ENCODE measurements at places on chromosomes 4 and X.

DNA sequence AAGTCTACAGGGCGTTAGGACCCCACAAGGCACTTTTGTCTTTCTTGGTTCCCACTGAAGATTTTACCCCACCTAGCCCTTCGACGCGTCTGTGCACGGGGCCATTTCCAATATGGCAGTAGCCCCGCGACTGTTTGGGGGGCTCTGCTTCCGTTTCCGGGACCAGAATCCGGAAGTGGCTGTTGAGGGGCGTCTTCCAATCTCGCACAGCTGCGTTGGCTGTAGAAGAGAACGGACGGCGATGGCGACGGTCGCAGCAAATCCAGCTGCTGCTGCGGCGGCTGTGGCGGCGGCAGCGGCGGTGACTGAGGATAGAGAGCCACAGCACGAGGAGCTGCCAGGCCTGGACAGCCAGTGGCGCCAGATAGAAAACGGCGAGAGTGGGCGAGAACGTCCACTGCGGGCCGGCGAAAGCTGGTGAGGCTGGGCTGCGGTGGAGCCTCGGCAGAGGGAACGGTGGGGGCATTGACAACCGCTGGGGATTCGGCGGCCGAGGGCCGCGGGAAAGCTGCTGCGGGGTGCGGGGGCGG, at the start of gene USP11:
Gene USP11, plus strand, starts transcription at position 207 of the 530 bp plus-strand sequence. Its CDS starts 35 bp downstream, at position 242.
- DNase-seq = peak; percentile 63

GRCh38 chr4:15344041-15344440, 83.8 kb upstream of the C1QTNF7 start:
- DNase-seq = peak; percentile 35

GRCh38 chr4:8599657-8600056, 7.1 kb downstream of the CPZ start:
- DNase-seq = peak; percentile 93

- DNase-seq = no peak
Observed at GRCh38 chrX:109918753-109919152, 84.2 kb upstream of the TMEM164 start.

DNA sequence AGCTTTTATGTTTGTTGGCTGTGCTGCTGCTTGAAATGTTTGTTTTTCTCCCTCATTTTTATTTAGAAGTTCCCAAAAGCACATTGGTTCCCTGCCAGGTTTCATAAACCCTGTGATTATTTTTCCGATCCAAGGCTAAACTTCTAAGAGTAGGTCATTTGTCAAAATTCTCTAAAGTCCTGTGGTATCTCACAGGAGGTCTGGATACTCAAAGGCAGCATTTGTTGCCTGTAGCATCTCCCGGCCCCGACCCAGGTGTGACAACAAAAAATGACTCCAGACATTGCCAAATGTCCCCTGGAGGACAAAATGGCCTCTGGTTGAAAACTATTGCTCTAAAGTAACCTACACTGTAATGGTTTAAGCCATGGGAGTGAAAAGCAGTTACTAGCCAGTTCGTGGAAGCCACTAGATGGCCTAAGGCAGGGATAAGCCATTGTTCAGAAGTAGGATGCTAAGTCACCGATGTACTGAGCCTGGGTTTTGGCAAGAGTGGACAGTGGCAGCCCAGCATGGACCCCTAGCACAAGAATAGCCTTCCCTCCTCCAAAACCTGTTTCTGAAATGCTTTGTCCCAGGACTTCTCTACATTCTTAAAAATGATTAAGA, 256.1 kb downstream of the THOC2 start:
- DNase-seq = no peak

- DNase-seq = no peak
Observed at GRCh38 chrX:51851507-51852085, 41.8 kb upstream of the MAGED1 start.

DNA sequence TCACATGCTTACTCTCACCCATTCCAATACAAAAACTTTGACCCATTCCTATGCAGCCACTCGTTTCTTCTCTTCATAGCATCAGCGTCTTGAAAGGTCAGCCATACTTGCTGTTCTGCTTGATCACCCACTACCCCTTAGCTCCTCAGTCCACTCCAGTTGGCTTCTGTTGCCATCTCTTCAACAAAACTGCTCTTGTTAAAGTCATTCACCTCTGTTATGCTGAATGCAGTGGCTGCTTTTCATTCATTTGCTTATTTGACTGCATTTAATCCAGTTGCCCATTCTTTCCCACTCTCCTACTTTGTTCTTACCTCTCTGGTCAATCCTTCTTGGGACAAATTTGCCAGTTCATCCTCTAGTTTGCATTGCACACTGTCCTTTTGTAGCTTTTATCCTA, 24.9 kb downstream of the CEP135 start:
- no peak for DNase-seq

GRCh38 chrX:133838761-133839676, 146.4 kb downstream of the GPC3 start:
- DNase-seq = peak; percentile 16

GRCh38 chrX:13752646-13753045, 18.1 kb downstream of the OFD1 start:
- no peak for DNase-seq

- peak; percentile 17 for DNase-seq
Observed at GRCh38 chrX:103550415-103551051, 31.2 kb upstream of the RAB40A start.

GRCh38 chr4:154559494-154560418, 3.1 kb upstream of the FGB start:
- DNase-seq = peak; percentile 67

DNA sequence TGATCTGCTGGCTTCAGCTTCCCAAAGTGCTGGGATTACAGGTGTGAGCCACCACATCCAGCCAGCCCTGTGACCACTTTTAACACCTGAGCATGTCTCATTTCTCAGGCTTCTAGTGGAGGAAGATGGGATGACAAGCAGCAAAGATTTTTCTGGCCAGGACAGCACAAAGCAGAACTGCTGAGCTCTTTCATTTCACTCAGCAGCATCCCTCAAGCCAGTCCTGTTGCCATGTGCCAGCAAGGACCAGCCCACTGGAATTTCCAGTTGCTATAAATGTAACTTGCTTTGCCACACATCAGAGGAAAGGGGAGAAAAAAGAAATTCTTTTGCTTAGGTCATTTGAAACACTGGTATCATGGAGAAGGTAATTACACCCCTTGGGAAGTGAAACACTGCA, 75.9 kb downstream of the SLC9A7 start:
- DNase-seq = peak; percentile 24

DNA sequence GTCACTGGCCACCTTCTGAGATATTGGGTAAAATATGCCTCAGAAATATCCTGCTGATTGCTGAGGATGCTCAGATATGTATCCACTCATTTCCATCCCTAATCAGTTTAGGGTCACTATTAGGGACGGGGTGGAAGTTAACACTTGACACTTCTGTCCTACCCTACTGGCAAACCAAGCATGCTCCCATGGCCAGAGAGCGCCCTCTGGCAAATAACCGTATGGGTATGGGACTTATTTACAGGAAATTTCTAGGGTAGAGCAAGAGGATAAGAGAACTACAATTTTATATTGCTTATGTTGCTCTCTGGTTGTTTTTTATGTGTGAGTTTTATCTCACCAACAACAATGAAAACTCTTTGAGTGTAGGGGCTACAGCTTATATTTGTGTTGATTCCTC, 86.8 kb upstream of the TSPAN7 start:
- DNase-seq = no peak

GRCh38 chr4:15427161-15427560, 672 bp upstream of the C1QTNF7 start:
- no peak for DNase-seq

GRCh38 chrX:26373829-26374228, 157.9 kb downstream of the MAGEB5 start:
- no peak for DNase-seq

- peak; percentile 81 for DNase-seq
Observed at GRCh38 chr4:113435893-113436292, 325.6 kb downstream of the CAMK2D start.

- DNase-seq = peak; percentile 23
Observed at GRCh38 chrX:86133761-86134160, 14.5 kb upstream of the DACH2 start.

GRCh38 chr4:30720021-30720660, at the start of gene PCDH7:
Gene PCDH7 (plus strand): TSS chr4:30720369. CDS start chr4:30721423, 1,054 bp downstream.
- peak; percentile 78 for DNase-seq

DNA sequence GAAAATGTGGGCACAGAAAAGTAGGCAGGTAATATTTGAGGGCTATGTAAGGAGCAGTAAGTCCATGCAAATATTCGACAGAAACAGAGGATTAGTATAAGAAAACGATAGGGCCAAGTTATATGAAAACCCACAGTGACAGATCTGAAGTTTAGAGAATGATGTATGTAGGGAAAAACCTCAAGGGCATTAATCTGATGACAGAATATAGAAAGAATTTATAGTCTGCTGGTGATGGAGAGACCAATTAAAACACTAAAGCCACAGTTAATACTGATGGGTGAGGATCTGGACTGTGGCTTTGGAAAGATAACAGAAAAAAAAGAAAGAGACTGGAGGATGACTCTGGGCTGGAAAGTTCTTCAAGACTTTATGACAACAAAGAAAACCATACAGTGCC, 169.7 kb downstream of the PALLD start:
- DNase-seq = peak; percentile 75

DNA sequence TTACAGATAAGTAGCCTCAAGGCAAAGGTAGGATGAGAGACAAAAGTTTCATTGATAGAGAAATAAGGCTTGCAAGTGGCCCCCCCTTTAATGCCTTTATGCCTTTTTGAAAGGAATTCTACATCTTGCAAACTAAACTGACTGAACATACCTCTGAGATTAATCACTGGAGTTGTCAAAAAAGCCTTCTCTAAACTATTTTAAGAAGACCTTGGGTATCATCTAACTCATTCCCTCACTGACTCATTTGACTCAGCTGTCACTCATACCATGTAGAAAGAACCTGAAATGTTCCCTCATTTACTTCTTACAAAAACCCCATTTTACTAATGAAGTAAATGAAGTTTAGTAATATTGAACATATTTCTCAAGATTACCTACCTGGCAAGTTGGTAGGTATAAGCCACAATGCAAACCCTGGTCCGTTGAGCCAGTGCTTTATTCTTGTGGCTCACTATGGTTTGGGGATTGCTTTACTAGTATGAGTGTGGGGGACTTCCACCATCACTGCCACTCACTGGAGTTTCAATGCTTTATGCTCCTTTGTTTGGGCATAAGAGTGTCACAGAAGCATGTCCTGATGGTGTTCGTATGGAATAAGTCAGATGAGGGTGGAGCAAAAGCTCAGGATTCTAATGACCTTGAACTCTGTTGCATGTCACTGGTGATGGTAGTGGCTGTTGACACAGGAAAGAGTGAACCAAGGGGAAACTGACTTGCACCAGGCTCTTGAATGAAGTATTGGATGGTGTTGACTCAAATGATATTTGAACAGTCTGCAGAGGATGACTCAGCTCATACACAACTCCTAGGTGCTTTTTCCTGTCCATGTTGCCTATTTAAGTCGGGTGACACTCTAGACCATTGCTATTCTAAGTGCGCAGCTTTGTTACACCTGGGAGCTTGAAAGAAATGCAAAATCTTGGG, 305.5 kb upstream of the EMCN start:
- DNase-seq = peak; percentile 40

Data from ELR (cell line).